ENCODE measurements at places on chromosomes 6 and 20.

- no peak for DNase-seq
Measured at GRCh38 chr20:3031524-3032147, 11.8 kb upstream of the GNRH2 start.

DNA sequence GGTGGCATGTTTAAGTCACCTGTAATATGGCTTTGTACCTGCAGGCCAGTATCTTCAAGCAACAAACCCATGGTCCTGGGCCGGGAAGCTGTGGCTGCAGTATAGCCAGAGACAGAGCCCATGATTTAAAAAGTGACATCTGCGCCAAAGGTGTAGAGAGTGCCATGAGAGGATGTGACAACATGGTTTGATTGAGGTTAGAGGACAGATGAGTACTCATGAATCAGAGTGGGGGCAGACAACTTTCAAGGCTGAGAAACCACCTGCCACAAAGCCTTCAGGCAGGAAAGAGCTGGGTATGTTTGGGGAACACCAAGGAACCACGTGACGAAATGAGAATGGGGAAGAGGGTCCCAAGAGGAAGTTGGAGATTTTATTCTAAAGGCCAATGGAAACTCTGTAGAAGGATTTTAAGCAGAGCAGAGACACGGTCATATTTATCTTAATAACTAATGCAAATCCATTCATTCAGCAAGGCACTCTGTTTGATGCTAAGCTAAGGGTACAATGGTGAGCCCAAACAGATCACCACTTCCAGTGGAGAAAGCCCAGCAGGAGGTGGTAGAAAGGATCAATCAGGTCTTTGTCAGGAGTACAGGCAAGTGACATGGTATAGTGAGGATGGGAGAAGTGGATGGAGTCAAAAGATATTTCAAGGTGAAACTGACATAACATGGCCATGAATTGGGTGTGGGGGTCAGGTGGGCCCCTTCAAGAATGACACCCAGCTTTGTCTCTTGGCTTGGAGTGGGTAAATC lies 3.4 kb upstream of the MICAL1 start:
- DNase-seq = no peak

GRCh38 chr6:111750753-111751673 lies 122.2 kb downstream of the FYN start:
- no peak for DNase-seq

DNA sequence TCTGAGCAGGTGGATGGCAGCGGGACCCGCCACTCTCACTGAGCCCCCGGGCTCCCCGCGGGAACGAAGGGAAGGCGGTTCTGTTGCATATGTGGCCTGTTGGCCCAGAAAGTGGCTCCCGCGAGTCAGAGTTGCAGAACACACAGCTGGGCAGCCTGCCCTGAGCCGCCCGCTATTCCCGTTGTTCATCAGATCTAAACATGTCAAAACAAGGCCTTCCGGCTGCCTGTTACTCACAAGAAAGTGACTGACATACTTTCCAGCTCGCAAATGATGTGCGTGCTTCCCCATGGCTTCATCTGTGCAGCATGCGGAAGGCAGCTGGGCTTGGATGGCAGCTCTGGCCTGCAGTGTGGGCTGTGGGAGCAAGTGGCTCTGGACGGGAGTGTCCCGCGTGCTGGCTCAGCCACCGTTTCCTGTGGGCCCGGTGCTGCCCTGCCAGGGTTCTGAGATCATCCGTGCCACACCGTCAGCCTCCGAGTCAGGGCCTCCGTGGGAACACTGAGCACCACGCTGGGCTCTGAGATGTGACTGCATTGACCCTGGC lies 227.3 kb downstream of the ERMARD start:
- DNase-seq = no peak

DNA sequence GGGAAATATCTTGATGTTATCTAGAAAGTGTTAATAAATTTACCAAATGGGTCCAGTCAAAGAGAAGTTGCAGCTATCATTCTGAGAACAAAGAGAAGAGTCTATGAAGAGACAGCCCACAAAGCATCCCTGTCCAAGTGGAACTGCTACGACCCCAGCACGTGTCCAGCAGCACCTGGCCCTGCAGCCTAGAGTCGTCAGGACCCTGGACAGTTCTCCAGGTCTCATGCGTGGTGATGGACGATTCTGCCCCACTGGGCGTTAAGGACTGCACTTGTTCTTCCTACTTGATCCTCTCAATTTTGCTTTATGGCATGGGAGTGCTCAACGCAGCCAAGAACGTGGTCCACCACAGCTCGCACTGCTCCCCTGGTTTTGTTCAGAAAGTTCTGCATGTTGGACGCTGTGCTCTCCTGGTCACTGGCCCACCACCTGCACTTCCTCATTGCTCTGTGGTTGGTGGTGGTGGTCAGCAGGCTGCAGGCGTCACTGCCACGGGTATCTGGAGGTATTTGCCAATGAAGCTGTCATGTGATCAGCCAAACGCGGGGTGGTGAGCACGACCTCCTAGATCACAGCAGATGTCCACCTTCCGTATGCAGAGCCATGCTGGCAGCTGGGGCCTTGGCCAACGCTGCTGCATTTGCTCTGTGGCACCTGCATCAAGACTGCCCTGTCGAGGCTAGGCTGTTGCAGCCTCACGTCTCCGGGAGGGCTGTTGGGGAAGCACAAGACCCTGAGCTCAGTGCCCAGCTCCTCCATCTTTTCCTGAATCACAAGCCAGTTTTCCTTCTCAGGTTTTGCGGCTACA lies 356.4 kb downstream of the CDH4 start:
- DNase-seq = no peak

GRCh38 chr6:100135977-100136376 lies 142.0 kb upstream of the MCHR2 start:
- DNase-seq = no peak
